ENCODE measurements at places on chromosomes 16 and 17. TPM values are rescaled to one million over a fixed set of nuclear protein-coding genes. Genes with fewer than 3 reads are reported as not detected.

DNA sequence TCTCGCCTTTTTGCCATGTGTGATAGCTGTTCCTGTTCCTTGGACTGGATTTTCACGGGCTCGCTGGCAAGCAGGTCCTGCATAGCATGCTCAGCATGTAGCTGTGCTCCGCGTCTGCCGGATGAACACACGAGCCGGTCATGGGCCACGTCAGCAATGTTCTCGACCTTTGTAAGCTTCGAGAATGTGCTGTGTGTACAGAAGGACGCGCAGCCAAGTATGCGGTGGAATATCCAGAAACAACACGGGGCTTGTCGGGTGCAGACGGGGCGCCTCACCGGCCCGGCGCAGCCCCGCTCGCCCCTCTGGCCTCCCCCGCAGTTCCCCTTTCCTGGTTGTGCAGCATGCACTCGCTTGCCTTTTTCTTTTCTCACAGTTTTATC, 42.2 kb downstream of the RPTOR start:
- H3K4me1 ChIP-seq = no peaks in the 10 kb centered on the region
- no peaks in the 10 kb centered on the region for H3K36me3 ChIP-seq
- no peak for DNase-seq
- H3K4me3 ChIP-seq = no peak overlapping the region
- no peaks in the 10 kb centered on the region for H3K27me3 ChIP-seq
- H3K27ac ChIP-seq = no peak overlapping the region

GRCh38 chr17:73506470-73507435, 137.5 kb downstream of the SDK2 start:
- no peaks in the 10 kb centered on the region for H3K36me3 ChIP-seq
- H3K4me1 ChIP-seq = no peaks in the 10 kb centered on the region
- DNase-seq = no peak
- H3K27me3 ChIP-seq = peaks cover 96% of the 10 kb centered on the region
- H3K27ac ChIP-seq = no peak overlapping the region

DNA sequence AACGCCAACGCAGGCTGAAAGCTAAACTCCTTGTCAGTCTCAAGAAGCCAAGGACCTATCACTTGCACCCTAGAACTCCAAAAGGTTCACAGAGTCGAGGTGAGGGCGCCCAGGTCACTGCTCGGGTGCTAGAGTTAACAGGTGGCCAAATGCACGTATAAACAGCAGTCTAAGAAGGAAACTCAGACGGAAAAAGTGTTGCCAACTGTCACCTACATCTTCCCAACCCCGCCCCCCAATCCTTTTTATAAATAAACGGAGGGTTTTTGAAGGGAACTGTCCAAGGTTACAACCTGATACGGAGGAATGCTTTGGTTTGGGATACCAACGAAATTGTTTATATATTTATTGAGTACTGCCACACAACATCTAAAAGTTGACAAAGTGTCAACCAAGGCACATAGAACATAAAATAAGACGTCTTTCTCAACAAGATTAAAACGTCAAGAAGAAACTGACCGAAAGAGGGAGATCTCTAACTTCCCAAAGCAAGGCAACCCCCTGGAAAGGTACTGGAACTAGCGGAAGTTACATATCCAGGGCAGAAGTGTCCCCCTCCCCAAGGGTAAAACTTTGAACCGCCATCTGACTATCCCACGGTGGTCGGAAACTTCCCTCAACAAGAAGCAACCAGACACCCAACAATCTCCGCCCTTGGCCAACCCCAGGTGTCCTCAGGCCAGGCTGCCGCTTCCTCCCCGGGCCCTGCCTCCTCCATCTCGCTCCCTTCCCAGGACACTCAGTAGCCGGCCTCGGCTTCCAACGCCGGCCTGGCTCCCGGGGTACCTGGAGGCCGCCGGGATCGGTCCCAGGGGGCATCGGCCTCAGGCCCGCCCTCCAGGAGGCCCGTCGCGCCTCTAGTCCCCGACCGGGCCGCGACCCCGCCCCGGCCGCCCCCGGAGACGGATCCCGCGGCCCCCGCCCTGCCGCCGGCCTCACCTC, 982 bp downstream of the SPAG9 start:
- peaks cover 29% of the 10 kb centered on the region for H3K4me1 ChIP-seq
- peak overlapping the region; percentile 95 for H3K4me3 ChIP-seq
- no peaks in the 10 kb centered on the region for H3K36me3 ChIP-seq
- H3K27ac ChIP-seq = peak overlapping the region; percentile 69
- H3K27me3 ChIP-seq = no peaks in the 10 kb centered on the region
- peak; percentile 45 for DNase-seq

DNA sequence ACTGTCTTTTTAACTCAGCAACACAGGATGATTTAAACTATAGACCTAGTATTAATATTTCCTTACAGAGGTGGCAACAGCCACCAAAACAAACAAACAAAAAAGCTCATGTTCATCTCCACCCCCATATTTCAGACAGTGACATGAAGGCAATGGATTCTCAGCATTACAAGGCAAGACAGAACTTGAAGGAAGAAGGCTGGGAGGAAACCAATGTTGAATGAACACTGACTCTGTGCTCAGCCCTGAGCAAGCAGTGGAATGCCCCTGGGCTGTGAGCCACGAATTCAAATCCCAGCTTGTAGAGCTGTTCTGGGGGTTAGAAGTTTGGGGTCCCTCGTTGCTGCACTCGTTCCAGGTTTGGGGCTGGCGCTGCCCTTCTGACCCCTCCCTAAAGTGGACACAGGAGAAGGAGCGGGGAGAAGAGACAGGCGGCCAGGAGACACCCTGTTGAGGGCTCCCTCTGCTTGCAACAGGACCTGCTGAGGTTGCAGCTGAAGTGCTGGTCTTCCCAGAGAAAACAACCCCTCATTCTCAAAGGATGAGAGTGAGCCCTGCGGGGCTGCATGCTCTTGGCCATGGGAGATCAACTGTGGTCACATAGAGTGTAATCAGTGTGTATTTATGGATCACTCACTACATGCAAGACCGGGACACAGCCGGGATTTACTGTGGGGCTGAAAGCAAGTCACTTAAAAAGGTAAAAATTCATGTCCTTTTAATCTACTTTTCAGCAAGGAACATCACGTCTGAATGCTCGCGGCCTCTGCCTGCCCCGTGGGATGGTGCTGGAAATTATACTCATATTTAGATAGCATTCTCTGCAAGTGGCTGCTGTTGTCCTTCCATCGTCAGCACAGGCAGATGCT, 34.3 kb downstream of the MYH3 start:
- no peaks in the 10 kb centered on the region for H3K36me3 ChIP-seq
- no peaks in the 10 kb centered on the region for H3K4me1 ChIP-seq
- H3K27ac ChIP-seq = no peak overlapping the region
- DNase-seq = no peak

DNA sequence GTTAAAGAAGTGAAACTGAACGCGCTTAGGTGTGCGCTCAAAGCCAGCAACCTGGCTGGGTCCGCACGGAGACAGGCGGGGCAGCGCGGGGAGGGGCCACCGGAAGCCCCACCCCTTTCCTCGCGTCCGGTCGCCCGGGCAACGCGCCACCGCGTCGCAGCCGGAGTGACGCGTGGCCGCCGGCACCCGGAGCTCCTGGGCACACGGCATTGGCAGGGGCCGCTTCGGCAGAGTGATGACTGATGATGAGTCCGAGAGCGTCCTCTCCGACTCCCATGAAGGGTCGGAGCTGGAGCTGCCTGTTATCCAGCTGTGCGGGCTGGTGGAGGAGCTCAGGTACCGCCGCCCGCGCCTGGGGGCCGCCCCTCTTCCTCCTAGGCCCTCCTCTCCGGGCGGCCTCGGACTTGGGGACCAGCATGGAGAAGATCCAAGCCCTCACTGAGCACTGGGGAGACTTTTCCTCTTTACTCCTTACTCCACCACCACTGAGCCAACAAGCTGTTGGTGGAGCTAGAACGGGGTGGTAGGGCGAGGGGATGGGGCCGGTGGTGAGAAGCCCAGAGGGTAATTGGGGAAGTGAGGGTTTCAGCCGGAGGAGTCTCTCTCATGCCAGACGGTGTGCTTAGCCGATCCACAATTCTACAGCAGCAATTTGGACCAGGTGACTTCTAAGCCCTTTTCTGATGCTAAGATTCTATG, 44.9 kb downstream of the PRSS54 start:
- peaks cover 11% of the 10 kb centered on the region for H3K4me1 ChIP-seq
- H3K4me3 ChIP-seq = peak overlapping the region; percentile 82
- H3K27ac ChIP-seq = peak overlapping the region; percentile 57
- no peaks in the 10 kb centered on the region for H3K36me3 ChIP-seq

GRCh38 chr16:53933407-53933806, 229.5 kb downstream of the FTO start:
- H3K4me1 ChIP-seq = no peaks in the 10 kb centered on the region
- no peaks in the 10 kb centered on the region for H3K36me3 ChIP-seq
- H3K27ac ChIP-seq = no peak overlapping the region
- no peak for DNase-seq
- no peaks in the 10 kb centered on the region for H3K27me3 ChIP-seq
- H3K4me3 ChIP-seq = no peak overlapping the region

DNA sequence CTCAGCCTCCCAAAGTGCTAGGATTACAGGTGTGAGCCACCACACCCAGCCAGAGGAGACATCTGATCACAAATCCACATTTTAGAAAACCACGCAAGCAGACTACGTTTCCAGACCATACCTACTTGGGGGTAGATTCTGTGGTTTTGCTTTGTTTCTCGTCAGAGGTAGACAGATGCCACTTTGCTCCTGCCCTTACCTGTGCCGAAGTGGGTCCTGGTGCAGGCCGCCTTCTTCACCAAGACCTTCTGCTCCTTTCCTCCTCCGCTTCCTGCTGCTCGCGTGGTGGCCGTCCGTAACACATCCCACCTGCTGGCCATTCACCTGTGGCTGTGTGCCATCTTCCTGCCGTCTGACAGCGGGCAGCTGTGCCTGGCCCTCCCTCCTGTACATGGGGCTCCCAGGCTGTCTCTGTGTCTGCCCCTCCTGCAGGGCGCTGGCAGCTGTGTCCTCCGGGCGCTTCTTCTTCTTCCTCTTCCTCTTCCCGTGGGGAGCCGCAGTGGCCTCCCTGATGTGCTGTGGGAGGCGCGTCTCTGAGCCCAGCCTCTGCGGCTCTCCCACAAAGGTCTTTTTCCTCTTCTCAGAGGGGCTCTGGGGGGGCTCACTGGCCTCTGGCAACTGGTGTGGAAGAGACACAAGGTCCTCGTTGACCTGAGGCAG, 21.2 kb upstream of the CYTH1 start:
- no peaks in the 10 kb centered on the region for H3K4me1 ChIP-seq
- H3K27me3 ChIP-seq = no peaks in the 10 kb centered on the region
- no peak for DNase-seq
- no peaks in the 10 kb centered on the region for H3K36me3 ChIP-seq

GRCh38 chr16:68283346-68283745, 19.0 kb downstream of the SLC7A6 start:
- H3K36me3 ChIP-seq = no peaks in the 10 kb centered on the region
- no peak for DNase-seq
- H3K4me1 ChIP-seq = 0 out of 2 replicates have a peak, but pooled peaks cover 7% of the 10 kb centered on the region
- no peaks in the 10 kb centered on the region for H3K27me3 ChIP-seq
- no peak overlapping the region for H3K27ac ChIP-seq
- H3K4me3 ChIP-seq = no peak overlapping the region

DNA sequence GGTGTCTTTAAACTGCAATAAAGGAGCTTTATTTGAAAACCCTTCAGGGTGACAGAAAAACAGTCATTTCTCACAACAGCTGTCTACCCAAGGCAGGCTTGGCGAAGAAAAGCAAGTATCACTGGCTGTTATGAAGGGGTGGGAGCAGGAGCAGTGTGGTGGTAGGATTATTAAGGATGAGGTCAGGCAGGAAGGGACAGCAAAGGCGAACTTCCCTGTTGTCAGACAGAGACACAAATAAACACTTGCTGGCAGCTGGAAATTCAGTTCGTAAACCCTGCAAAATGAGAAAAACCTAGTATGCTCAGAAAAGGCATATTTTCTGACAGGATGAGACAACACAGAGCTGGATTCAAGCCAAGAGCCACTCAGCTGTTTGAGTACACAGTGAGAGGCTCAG, 416.3 kb upstream of the CDH5 start:
- no peak overlapping the region for H3K27ac ChIP-seq
- H3K4me1 ChIP-seq = no peaks in the 10 kb centered on the region
- H3K27me3 ChIP-seq = peaks cover 5% of the 10 kb centered on the region
- DNase-seq = no peak
- H3K4me3 ChIP-seq = no peak overlapping the region

DNA sequence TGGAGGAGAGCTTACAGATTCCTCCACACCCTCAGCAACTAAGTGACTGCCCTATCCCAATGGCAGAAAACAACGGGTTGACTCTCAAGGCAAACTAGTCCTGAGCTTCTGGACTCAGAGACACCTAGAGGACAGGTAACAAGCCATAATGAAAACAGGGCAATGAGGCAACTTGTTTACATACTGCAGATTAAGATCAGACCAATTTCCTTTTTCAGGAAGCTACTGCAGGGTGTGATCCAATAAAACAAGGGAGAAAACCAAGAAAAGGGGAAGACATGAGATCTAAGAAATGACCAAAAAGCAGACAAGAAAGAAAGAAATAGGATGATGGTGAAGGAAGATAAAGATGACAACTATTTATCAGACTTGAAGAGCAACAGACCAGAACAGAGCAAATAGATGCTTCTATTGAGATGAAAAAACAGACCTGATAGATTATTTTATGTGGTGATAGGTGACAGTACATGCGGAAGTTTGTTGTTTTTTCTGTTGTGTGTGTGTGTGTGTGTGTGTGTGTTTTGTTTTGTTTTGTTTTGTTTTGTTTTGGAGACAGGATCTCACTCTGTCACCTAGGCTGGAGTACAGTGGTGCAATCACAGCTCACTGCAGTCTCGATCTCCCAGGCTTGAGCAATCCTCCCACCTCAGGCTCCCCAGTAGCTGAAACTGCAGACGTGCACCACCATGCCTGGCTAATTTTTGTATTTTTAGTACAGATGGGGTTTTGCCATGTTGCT, 120.7 kb downstream of the GAS7 start:
- no peak overlapping the region for H3K4me3 ChIP-seq
- no peaks in the 10 kb centered on the region for H3K36me3 ChIP-seq
- no peak overlapping the region for H3K27ac ChIP-seq
- peaks cover 26% of the 10 kb centered on the region for H3K27me3 ChIP-seq
- DNase-seq = no peak

GRCh38 chr16:50265260-50265659, 1.1 kb upstream of the ADCY7 start:
- H3K36me3 ChIP-seq = no peaks in the 10 kb centered on the region
- peaks cover 34% of the 10 kb centered on the region for H3K4me1 ChIP-seq
- H3K4me3 ChIP-seq = no peak overlapping the region
- DNase-seq = no peak

DNA sequence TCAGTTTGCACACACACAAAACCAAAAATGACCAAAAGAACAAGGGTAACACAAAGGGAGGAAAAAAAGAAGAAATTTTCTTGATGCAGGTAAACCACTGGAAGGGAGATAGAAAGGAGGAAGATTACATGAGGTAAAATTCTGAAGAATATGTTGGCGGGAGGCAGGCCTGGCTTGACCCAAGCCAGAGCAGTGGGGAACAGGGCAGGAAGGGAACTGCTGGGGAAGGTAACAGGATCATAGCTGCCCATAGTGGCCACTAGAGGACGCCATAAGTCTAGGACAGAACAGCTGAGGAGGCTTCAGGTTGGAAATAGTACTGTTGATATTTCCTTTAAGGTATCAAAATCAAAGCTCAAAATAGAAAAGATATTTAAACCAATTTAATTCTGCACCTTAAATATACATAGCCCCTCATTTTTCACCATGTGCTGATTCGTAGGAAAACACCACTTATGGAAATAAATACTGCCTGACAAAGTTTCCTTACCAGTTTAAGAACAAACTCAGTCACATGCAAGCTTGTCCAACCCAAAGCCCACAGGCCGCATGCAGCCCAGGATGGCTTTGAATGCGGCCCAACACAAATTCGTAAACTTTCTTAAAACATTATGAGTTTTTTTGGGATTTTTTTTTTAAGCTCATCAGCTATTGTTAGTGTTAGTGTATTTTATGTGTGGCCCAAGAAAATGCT, 15.5 kb downstream of the VPS35 start:
- peaks cover 6% of the 10 kb centered on the region for H3K36me3 ChIP-seq
- H3K4me1 ChIP-seq = no peaks in the 10 kb centered on the region
- H3K27me3 ChIP-seq = no peaks in the 10 kb centered on the region
- H3K27ac ChIP-seq = no peak overlapping the region

KIFC3 gene
- 52.5 TPM for total RNA-seq

DNAH17 gene
- 1.4 TPM for total RNA-seq

TANGO6 gene
- 5.8 TPM for total RNA-seq

SLC52A1 gene
- 0.28 TPM for total RNA-seq

Measured in PC-9 (cell line).